ENCODE measurements at places on chromosomes 16 and 17. TPM values are rescaled to one million over a fixed set of nuclear protein-coding genes. Genes with fewer than 3 reads are reported as not detected.
A peak's percentile ranks its signal among the peaks of the same experiment; 100 is the strongest.

Gene ELOB
- total RNA-seq, result 730 TPM

Gene ELMO3
- total RNA-seq, result 2.0 TPM

Gene CPHXL2
- not detected for total RNA-seq

Gene ZFP3
- 4.4 TPM for total RNA-seq

Gene KRT27
- total RNA-seq, result not detected

Gene SCNN1G
- total RNA-seq, result not detected

DNA sequence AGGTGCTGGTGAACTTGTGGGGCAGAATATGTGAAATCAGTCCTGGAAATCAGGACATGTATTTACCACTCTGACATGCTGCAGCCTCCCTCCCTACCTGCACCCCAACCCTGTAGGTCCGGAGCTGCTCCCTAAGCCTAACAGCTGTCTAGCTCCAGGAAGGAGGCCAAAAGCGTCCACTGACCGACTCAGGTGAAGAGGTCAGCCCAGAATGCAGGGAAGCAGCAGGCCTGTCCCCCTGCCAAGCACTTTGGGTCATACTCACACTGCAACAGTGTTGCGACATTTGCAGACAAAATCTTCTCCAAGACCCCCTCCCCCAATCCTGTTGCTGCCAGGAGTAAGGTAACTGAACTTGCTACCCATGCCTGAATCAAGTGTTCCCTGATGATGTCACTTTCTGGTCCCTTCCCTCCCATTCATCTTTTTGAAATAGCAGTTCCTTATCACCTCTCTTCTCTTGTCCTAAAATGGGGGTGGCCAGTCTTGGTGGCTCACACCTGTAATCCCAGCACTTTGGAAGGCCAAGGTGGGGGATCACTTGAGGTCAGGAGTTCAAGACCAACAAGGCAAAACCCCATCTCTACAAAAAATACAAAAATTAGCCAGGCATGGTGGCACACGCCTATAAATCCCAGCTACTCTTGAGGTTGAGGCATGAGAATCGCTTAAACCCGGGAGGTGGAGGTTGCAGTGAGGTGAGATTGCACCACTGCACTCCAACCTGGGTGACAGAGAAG, 1.3 kb upstream of the ACLY start:
- no peaks in the 10 kb centered on the region for H3K27me3 ChIP-seq
- no peaks in the 10 kb centered on the region for H3K36me3 ChIP-seq
- DNase-seq, result peak; percentile 63
- H3K27ac ChIP-seq, result no peak overlapping the region
- no peak overlapping the region for H3K4me3 ChIP-seq

DNA sequence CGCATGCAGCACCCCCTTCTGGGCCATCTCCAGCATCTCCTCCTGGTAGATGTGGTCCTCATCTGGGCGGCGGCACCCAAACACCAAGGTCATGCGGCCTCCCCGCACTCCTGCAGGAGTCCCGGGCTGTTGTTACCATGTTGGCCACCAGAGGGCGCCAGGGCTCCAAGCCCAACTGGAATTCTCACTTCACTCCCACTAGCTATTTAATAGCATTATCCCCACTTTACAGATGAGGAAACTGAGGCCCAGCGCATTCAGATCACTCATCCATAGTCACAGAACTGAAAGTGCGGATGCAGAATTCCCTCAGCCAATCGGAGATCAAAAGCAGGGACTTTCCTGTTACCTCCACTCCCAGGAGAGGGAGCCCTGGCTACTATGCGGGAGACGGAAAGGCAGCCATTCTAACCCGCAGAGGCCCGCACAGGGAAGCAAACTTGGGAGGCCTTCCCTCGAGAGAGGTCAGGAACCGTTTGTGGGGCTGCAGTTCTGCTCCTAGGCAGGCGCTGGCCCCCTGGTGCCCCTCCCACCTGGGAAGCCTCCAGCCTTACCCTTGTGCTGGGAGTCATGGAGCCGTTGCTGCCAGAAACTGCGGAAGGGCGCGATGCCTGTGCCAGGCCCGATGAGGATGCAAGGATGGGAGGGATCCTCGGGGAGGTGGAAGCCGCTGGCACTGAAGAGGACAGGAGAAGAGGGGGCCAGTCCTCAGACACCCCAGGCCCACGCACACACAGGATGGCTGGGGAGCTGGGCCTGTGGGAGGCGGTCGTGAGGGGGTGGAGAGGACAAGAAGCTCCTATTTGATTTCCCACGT, 40.1 kb downstream of the NOS2 start:
- no peaks in the 10 kb centered on the region for H3K27me3 ChIP-seq
- no peak overlapping the region for H3K27ac ChIP-seq
- H3K4me3 ChIP-seq, result no peak overlapping the region
- DNase-seq, result peak; percentile 64

DNA sequence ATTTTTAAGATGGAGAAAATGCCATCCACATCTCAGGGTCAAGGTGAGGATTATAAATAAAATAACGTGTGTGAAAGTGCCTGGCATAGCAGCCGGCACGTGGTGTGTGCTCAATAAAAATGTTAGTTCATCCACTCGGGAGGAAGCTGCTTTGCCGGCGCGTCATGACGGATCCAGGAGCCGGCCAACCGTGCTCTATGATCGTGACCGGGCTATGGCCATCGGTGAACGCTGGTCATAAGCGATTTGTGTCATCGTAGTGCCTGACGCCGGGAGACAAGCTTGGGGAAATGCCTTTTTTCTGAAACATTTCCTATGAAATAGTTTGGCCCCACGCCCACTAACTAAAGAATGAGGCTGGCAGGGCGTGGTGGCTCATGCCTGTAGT, 74.0 kb downstream of the CMC2 start:
- no peaks in the 10 kb centered on the region for H3K36me3 ChIP-seq
- peak overlapping the region; percentile 89 for H3K27ac ChIP-seq
- H3K27me3 ChIP-seq, result no peaks in the 10 kb centered on the region
- peaks cover 17% of the 10 kb centered on the region for H3K4me1 ChIP-seq
- DNase-seq, result peak; percentile 74
- H3K4me3 ChIP-seq, result peak overlapping the region; percentile 53

DNA sequence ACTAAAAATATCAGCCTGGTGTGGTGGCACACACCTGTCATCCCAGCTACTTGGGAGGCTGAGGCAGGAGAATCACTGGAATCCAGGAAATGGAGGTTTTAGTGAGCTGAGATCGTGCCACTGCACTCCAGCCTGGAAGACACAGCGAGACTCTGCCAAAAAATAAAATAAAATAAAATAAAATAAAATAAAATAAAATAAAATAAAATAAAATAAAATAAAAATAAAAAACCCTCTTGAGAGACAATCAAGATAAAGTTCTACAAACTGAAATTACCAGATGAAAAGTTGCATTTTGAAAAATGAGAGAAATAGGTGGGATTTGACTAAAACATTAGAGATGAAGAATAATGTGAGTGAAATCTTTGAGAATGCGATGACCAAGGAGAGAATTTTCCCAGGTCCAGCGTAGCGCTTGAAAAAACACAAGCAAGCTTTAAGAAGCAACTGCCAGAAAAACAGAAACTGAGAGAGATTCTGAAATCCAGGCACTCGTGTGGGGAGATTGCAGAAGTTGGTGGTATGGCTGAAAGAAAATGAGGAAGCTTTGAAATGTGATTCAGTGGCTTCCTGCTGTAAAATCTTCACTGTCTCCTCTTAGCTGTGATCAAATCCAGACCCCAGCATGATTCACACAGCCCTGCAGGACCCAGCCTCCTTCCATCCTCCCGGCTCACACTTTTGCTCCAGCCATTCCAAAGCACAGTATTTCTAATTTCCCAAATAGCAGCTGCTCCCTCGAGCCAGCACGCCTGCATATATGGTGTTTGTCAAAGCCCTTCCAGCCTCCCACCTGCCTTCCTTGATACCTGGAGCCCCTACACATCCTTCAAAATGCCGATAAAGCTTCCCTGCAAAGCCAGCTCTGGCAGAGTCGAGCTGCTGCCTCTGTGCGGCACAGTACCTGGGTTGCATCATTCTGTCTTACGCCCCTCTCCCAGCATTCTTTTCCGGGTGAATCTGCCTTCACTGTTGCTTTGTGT, 8.2 kb upstream of the CD300E start:
- no peak overlapping the region for H3K4me3 ChIP-seq
- no peaks in the 10 kb centered on the region for H3K27me3 ChIP-seq
- no peaks in the 10 kb centered on the region for H3K36me3 ChIP-seq
- DNase-seq, result peak; percentile 19
- no peaks in the 10 kb centered on the region for H3K4me1 ChIP-seq
- H3K27ac ChIP-seq, result no peak overlapping the region

GRCh38 chr17:73142872-73143381, 21.9 kb upstream of the SSTR2 start:
- no peak overlapping the region for H3K4me3 ChIP-seq
- no peaks in the 10 kb centered on the region for H3K27me3 ChIP-seq
- no peak for DNase-seq
- no peaks in the 10 kb centered on the region for H3K4me1 ChIP-seq
- H3K27ac ChIP-seq, result peak overlapping the region; percentile 60

GRCh38 chr16:68724797-68725196, 12.3 kb upstream of the CDH1 start:
- H3K27me3 ChIP-seq, result peaks cover 4% of the 10 kb centered on the region
- no peaks in the 10 kb centered on the region for H3K4me1 ChIP-seq
- H3K4me3 ChIP-seq, result no peak overlapping the region
- no peak overlapping the region for H3K27ac ChIP-seq
- no peak for DNase-seq
- H3K36me3 ChIP-seq, result no peaks in the 10 kb centered on the region

GRCh38 chr16:30527635-30528178, 1.3 kb upstream of the ZNF768 start:
- H3K27me3 ChIP-seq, result no peaks in the 10 kb centered on the region
- peaks cover 14% of the 10 kb centered on the region for H3K36me3 ChIP-seq
- peaks cover 13% of the 10 kb centered on the region for H3K4me1 ChIP-seq
- H3K4me3 ChIP-seq, result no peak overlapping the region

GRCh38 chr17:76538941-76539570, 788 bp upstream of the PRCD start:
- H3K36me3 ChIP-seq, result no peaks in the 10 kb centered on the region
- H3K27ac ChIP-seq, result peak overlapping the region; percentile 64
- no peak for DNase-seq
- H3K27me3 ChIP-seq, result peaks cover 9% of the 10 kb centered on the region
- peaks cover 10% of the 10 kb centered on the region for H3K4me1 ChIP-seq
- no peak overlapping the region for H3K4me3 ChIP-seq

- no peaks in the 10 kb centered on the region for H3K4me1 ChIP-seq
- H3K27ac ChIP-seq, result no peak overlapping the region
- H3K27me3 ChIP-seq, result no peaks in the 10 kb centered on the region
- no peak for DNase-seq
- H3K4me3 ChIP-seq, result no peak overlapping the region
- H3K36me3 ChIP-seq, result no peaks in the 10 kb centered on the region
These were observed 57.3 kb downstream of the AXIN2 start for GRCh38 chr17:65504141-65504540.

GRCh38 chr16:10979717-10980601, 35.6 kb downstream of the CLEC16A start:
- peaks cover 20% of the 10 kb centered on the region for H3K36me3 ChIP-seq
- H3K4me1 ChIP-seq, result no peaks in the 10 kb centered on the region
- no peak overlapping the region for H3K27ac ChIP-seq
- no peak overlapping the region for H3K4me3 ChIP-seq
- H3K27me3 ChIP-seq, result no peaks in the 10 kb centered on the region
- no peak for DNase-seq

GRCh38 chr17:27236717-27237315, 57.1 kb upstream of the WSB1 start:
- DNase-seq, result peak; percentile 87
- no peaks in the 10 kb centered on the region for H3K4me1 ChIP-seq
- H3K4me3 ChIP-seq, result no peak overlapping the region
- no peaks in the 10 kb centered on the region for H3K36me3 ChIP-seq

DNA sequence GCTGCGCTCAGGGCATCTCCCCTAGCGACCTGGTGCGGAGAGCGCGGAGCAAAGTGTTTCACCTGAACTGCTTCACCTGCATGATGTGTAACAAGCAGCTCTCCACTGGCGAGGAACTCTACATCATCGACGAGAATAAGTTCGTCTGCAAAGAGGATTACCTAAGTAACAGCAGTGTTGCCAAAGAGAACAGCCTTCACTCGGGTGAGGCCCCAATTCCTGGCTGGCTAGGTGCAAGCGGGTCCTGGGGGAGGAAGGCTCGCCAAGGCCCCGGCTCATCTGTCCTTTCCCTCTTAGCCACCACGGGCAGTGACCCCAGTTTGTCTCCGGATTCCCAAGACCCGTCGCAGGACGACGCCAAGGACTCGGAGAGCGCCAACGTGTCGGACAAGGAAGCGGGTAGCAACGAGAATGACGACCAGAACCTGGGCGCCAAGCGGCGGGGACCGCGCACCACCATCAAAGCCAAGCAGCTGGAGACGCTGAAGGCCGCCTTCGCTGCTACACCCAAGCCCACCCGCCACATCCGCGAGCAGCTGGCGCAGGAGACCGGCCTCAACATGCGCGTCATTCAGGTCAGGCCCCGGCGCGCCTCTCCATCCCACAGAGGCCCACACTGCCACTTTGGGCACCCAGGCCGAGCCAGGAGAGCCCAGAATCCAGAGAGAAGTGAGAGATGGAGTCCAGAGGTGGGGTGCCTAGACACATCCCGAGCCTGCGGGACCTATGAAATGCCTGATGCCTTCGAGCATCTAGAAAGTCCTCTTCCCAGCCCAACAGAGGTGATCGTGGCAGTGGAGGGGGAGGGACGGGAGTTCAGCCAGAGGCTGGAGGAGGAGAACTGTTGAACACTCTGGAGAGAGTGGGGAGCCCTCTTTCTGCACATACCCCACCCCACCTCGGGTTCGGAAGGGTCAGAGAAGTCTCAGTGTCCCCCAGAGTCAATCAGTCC, 3.3 kb downstream of the LHX1 start:
- peaks cover 99% of the 10 kb centered on the region for H3K27me3 ChIP-seq
- no peak overlapping the region for H3K4me3 ChIP-seq
- H3K27ac ChIP-seq, result no peak overlapping the region
- DNase-seq, result no peak
- no peaks in the 10 kb centered on the region for H3K36me3 ChIP-seq
- H3K4me1 ChIP-seq, result peaks cover 27% of the 10 kb centered on the region

DNA sequence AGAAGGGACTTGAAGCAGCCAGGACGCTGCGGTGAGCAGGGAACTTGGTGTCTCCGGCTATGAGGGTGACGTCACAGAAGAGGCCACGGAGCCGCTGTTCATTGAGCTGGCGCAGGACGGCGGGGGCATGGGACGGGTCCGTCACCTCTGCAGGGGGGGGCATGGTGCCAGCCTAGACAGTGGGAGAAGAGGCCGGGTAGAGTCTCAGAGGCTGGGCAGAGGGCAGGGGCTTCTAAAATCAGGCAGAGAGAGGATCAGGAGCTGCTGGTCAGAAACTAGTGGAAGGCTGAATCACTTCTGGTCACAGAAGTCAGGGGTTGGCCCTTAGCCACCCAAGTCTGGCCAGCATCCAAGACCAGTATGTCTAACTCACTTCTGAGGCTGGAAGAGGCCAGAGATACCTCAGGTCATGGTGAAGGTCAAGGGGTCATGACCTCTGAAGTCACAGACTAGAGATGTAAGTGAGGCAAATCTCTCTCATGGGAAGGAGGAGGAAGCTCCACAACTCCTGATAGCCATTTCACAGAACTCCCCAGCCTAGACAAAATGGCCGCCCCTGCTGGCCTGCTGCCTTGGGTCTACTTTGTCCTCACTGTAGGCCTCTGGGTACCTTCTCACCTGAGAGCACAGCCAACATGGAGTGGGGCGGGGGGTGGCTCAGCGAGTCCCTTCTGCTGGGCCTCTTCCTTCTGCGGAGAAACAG, 12.6 kb downstream of the ZBTB4 start:
- no peak overlapping the region for H3K4me3 ChIP-seq
- peak; percentile 93 for DNase-seq
- no peaks in the 10 kb centered on the region for H3K36me3 ChIP-seq
- H3K4me1 ChIP-seq, result peaks cover 45% of the 10 kb centered on the region
- H3K27me3 ChIP-seq, result no peaks in the 10 kb centered on the region

Data from adrenal gland (tissue), 19 donors.